ENCODE measurements at places on chromosomes 16 and 17.

- no peak for DNase-seq
Measured at GRCh38 chr17:17816831-17817551, 19.8 kb downstream of the SREBF1 start.

DNA sequence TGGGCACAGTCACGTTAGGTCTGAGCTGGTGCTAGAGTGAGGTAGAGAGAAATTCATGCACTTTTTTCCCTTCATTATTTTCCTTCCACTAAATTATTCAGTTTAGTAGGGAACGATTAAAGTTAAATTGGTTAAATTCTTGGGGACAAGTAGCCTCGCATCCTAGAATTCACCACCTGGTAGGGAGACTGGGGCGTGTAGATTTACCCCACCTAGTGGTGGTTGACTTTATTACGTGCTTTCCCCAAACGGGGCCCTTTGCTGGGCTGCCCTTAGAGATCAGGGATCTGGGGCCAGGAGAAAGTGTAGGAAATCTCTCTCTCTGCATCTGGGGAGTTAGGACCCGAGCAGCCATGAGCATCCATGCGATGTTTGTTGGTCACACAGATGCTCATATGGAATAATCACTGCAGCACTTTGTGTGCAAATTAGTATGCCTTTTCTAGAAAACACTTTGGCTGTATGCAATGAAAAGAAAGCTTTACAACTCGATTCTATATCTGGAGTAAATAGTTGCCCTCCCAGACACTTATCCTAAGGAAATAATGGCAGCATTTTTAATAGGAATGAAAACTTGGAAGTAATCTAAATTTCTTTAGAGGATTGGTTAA, 107.0 kb downstream of the PLCG2 start:
- DNase-seq: no peak

DNA sequence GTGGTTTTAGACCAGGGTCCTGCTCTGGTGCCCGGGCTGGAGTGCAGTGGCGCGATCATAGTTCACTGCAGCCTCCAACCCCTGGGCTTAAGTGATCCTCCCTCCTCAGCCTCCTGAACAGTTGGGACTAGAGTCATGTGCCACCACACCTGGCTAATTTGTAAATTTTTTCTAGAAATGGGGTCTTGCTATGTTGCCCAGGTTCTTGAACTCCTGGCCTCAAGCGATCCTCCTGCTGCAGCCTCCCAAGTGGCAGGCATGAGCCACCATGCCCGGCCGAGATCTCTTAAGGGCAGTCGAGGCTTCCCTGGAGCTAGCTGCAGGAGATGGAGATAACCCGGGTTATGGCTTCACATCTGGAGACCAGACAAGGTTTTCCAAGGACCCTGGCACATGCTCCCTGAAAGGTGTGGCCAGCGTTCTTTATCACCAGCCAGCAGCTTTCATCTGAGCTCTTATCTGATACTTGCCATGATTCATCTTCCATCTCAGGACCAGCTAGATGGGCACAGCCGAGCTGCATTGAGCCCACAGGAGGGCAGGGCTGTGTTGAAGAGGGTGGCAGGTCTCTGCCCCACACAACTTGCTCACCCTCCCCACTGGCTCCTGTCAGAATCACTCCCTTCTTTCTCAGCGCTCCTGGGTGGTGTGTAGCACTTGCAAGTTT, 28.6 kb downstream of the SCNN1B start:
- no peak for DNase-seq

- no peak for DNase-seq
Measured at GRCh38 chr17:17043461-17044271, 1.4 kb downstream of the MPRIP start.

DNA sequence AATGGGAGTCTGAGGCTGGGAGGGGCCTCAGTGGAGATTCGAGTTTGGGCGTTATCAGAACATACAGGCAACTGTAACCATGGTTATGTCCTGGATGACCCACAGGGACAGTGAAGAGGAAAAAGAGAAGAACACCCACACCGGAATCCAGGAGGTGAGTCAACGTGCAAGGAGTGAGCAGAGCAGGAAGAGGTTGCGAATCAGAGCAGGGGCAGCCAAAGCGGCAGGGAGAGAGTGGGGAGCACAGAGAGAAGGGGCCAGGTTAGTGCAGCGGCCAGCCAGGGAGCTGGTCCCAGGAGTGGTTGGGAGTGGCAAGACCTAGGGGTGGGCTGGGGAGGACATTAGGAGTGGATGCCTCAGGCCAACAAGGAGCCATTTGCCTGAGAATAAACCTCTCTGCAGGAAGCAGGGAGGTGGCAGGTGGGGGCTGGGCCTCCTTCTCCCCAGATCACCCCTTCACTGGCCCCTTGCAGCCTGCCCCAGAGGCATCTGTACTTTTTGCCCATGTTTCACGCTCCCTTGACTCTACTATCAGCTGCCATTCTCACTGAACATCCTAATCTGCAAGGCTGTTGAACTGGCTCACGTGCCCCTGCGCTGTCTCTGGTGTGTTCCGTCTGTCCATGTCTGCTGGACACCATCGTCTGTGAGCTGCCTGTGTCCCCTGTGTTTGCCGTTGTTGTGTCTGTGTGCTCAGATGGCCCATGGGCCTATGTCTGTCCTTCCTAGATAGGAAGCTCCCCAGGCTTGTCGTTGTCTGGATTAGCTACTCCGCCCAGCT, 5.1 kb downstream of the KRT13 start:
- DNase-seq: no peak

DNA sequence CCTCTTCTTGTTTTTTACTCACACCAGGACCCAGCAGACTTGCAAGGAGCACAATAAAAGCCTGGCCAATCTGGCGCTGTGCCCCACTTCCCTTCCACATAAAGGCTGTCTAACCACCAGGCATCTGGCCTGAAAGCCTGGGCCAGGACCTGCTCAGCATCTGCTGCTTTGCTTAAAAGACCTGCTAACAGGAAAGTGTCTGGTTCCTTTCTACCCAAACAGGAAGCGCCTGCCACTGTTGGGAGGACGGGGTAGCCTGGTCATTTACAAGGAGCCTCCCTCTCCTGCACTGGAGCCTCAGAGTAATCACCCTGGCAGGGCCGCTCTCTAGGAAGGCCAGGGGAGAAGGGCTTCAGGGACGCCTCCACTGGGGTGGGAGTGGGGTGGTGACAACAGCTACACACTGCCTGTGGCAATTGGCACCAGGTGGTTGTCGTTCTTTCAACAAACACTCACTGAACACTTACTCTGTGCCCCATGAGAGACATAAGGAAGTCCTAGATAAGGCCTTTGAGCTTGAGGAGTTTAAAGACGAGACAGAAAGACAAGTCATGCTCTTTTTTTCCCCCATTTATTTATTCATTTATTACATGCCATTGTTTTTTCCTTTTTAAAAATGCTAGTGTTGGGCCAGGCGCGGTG, 6.3 kb upstream of the MMP28 start:
- DNase-seq: no peak

GRCh38 chr16:86662195-86662594, 83.8 kb downstream of the FOXL1 start:
- no peak for DNase-seq

- DNase-seq: no peak
Measured at GRCh38 chr17:79388556-79389295, 222.1 kb downstream of the RBFOX3 start.

GRCh38 chr17:21510686-21511362, 134.7 kb downstream of the KCNJ12 start:
- DNase-seq: no peak

Measured in activated naive CD4-positive, alpha-beta T cell treated with anti-CD3 and anti-CD28 coated beads, Interleukin-2, amount 50 U/mL, for 16 hours (primary cell).